Ascending aorta (tissue), 2 donors: ENCODE measurements at places on chromosomes 3 and 15.
A peak's percentile ranks its signal among the peaks of the same experiment; 100 is the strongest.

DNA sequence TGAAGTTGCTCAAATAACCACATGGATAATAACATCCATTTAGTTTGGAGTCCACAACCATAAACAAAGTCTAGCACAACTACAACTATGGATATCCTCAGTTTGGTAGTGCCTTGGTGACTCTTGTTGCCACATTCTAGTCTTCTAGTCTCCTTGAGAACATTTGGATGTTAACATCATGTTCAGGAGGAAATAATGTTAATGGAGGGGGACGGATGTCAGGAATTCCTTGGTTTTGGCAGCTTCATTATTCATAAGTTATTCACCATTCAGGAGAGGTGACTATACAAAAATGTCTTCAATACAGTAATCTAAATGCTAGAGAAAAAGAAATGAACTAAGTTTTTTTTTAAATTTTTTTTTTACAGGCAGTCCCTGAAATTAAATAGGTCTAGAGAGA, 26.4 kb upstream of the GABPB1 start:
- no peak for DNase-seq

GRCh38 chr15:38558372-38559059, 6.1 kb downstream of the RASGRP1 start:
- no peak for DNase-seq

DNA sequence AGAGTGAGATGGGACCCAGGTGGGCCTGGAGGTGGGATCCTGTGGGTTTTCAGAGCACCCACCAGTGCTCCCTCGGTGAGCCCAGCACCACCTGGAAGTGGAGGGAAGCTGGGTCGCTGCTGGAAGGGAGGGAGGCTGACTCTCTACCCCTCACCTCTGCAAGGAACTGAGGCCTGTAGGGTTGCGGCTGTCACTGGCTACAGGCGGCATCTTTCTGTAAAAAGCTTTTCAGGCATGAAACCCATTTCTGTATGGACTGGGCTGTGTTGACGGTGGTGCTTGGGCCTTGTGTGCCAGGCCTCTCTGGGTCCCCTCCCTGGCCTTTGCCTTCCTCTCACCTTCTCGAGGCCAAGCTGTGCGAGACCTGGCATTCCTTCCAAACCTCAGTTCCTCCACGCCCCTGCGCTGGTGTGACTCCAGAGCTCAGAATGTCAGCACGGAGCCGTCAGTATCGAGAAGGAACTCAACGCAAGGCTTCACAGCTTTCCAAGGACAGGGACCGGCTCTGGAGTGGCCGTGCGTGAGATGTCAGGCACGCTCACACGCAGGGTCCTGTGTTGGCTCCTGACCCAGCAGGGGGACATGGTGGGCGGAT, 16.6 kb downstream of the ABTB1 start:
- DNase-seq, result peak; percentile 60

- no peak for DNase-seq
Measured at GRCh38 chr3:38640661-38641452, 8.6 kb downstream of the SCN5A start.

DNA sequence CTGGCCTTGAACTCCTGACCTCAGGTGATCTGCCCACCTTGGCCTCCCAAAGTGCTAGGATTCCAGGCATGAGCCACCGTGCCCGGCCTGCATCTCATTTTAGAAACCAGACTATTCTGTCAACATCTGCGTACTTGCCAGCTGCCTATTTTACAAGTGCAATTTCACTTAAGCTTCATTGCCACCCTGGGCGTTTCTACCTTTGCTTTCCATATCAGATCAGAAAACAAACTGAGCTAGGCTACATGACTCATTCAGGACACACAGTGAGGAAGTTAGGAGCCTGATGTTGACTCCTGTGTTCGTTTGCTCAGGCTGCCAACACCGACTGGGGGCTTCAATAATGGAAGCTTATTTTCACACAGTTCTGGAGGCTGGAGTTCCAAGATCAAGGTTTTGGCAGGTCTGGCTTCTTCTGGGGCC, 42.3 kb upstream of the KLHL25 start:
- DNase-seq, result no peak

GRCh38 chr3:13822871-13823585, 56.8 kb downstream of the WNT7A start:
- no peak for DNase-seq

- no peak for DNase-seq
Measured at GRCh38 chr3:10305331-10305902, 12.7 kb upstream of the GHRL start.

DNA sequence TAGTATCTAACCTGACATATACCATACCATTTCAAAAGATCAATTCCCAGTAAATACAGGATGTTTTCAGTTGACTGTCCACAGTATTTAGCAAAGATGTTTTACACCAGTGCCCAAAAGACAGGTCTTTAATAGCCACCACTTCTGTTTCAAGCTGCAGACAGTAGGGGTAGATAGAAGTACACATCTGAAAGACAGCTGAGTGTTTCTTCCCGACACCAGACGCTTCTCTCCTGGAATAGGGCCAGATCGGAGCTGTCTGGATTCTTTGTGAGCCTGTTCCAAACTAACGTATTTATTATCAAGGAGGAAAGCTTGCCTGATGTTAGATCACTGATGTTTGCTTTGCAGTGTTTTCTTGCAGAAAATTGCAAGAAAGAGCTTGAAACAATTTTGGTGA, 136.1 kb upstream of the RBMS3 start:
- no peak for DNase-seq

GRCh38 chr3:36988356-36988755, 4.6 kb downstream of the EPM2AIP1 start:
- no peak for DNase-seq

DNA sequence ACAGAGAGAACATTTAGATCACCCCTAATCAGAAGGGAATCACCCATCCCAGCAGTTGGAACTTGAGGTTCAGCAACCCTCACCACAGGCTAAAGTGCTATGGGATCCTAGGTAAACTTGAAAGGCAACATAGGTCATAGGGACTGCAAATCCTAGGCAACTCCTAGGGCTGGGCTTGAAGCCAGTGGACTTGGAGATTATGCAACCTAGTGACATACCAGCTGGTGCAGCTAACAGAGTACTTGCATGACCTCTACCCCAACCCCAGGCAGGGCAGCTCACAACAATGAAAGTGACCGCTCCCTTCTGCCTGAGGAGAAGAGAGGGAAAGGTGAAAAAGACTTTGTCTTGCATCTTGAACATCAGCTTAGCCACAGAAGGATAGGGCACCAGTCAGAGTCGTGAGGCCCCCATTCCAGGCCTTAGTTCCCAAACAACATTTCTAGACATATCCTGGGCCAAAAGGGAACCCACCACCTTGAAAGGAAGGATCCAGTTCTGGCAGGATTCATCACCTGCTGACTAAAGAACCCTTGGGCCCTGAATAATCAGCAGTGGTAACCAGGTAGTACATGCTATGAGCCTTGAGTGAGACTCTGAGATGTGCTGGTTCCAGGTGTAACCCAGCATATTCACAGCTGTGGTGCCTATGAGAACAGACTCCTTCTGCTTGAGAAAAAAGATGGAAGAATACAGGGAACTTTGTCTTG, 37.6 kb upstream of the FBN1 start:
- DNase-seq, result peak; percentile 67

GRCh38 chr3:120614765-120615164, 18.6 kb downstream of the NDUFB4 start:
- no peak for DNase-seq

GRCh38 chr15:82530006-82530405, 10.3 kb downstream of the RPS17 start:
- peak; percentile 47 for DNase-seq

- DNase-seq, result no peak
Measured at GRCh38 chr3:107241217-107241616, 136.0 kb upstream of the CCDC54 start.

GRCh38 chr3:158105710-158106253, 438 bp downstream of the SHOX2 start:
- no peak for DNase-seq

DNA sequence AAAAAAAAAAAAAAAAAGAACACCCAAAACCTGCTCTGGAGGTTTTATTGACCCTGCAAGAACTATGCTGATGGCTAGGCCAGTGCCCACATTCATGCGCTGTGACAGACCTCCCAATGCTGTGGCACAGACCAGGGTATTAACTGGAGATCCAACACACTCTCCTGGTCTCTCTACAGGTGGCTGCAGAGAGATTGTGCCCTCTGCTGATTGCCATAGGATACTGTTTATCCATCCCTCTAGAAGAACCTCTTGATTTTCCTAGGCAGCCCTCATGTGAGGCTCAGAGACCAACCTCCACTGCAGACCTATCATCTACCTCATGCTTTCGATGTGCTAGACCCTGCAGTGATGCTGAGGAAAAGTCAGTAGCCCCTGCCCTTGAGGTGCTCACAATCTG, 125.5 kb upstream of the TRIM42 start:
- no peak for DNase-seq
